ENCODE measurements at places on chromosomes 4 and X.

GRCh38 chrX:20285511-20285910 lies 18.8 kb upstream of the RPS6KA3 start:
- DNase-seq, result no peak

DNA sequence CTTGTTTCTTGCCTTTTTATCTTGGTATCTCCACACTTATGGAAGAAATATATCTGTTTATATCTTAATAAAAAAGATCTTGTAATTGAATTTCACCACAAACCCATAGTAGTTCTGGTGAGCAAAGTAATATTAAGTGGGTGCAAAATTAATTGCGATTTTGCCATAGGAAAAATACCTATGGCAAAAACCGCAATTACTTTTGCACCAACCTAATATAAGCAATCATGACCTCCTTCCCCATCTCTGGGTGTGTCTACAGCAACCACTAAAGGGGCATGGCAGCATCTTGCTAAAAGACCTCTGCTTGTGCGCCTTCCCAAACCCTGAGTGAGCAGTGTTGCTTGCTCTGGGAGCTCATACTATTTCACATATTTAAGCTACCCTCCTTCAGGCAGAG lies 124.2 kb upstream of the GUCY1A1 start:
- DNase-seq, result no peak

- no peak for DNase-seq
Measured at GRCh38 chr4:149076401-149076800, 634.2 kb upstream of the NR3C2 start.

DNA sequence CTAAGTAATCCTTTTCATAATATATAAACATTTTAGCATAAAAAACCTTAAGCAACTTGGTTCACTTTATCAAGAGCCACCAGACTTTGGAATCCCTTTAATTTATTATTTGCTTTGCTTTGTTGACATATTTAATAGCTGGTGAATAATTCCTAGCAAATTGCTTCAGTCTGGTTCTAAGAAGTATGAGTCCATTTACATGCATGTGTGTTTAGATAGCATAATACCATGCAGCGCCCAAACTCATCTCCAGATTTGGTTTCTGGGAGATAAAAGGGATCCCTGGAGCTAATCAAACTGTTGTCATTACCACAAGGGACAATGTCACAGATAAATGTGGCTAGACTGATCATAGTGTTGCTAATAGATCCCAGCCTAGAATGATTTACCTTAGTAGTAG lies 111.8 kb downstream of the TMEM144 start:
- DNase-seq, result no peak

DNA sequence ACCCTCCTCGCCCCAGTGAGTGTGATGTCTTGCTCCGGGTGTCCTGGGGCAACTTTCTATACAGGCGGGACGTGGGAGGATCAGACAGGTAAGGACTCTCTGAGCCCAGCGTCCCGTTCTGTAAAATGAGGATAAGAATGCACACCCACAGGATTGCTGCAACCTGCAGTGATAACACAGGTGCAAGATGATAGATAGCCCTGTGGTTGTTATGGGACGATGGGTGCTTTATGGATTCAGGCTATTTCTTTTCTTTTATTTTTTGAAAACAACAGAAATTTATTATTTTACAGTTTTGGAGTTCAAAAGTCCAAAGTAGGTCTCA lies 28.6 kb downstream of the BEX3 start:
- DNase-seq, result no peak

DNA sequence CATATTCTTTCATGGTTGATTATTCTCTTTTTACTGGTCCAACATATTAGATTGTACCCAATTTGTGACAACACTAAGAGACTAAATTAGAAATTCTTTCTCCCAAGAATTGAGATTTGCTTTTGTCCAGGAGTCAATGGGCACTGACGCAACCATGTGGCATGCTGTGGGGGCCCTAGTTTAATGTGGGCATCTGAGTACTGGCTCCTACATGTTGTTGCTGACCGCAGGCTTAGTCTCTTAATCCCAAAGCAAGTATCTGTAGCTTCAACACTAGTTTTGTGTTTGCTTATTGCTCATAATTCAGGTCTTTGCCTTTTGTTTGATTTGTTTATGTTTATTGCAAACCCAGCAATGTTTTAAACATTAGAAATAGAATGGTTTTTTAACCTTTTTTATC lies 263.4 kb upstream of the NDST4 start:
- no peak for DNase-seq

- DNase-seq, result no peak
Measured at GRCh38 chrX:31837445-31838049, 765.7 kb upstream of the FTHL17 start.

DNA sequence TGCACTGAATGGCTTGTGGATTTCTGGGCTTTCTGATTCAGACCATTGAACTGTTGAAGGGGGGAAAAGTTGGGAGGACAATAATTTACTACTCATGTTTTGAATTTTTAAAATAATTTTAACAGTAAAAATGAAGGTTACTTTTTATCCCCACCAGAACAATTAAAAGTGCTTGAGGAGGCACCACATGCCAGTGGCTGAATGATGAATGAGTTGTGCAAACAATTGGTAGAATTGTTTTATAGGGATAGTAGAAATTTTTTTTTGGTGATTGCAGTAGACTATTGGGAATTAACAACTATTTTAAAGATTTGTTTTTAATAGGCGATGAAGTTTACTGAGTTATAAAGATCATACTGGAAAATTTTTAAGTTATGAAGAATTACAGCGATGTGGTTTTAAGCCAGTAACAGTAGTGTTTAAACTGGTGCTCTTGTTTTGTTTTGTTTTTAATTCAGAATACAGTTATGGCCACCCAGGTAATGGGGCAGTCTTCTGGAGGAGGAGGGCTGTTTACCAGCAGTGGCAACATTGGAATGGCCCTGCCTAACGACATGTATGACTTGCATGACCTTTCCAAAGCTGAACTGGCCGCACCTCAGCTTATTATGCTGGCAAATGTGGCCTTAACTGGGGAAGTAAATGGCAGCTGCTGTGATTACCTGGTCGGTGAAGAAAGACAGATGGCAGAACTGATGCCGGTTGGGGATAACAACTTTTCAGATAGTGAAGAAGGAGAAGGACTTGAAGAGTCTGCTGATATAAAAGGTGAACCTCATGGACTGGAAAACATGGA lies 2.7 kb downstream of the REST start:
- DNase-seq, result no peak

DNA sequence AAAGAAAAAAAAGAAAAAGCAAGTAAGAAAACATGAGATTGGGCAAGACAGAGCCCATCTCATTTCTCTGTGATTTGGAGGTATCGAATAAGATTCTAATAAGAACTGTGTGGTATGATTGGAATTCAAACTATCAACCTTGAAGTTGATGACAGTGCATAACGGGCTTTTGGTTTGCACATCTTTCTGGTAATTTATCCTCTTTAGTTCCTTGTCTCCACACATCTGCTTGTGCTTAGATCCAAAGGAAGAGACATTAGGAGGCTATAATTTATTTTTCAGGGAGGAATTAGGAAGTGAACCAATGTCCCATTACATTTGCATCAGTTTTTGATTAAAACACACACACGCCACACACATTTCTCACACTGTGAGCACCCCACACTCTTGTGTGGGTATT lies 149.9 kb downstream of the ARSF start:
- no peak for DNase-seq

GRCh38 chrX:104660092-104660491 lies 94.1 kb downstream of the IL1RAPL2 start:
- no peak for DNase-seq

DNA sequence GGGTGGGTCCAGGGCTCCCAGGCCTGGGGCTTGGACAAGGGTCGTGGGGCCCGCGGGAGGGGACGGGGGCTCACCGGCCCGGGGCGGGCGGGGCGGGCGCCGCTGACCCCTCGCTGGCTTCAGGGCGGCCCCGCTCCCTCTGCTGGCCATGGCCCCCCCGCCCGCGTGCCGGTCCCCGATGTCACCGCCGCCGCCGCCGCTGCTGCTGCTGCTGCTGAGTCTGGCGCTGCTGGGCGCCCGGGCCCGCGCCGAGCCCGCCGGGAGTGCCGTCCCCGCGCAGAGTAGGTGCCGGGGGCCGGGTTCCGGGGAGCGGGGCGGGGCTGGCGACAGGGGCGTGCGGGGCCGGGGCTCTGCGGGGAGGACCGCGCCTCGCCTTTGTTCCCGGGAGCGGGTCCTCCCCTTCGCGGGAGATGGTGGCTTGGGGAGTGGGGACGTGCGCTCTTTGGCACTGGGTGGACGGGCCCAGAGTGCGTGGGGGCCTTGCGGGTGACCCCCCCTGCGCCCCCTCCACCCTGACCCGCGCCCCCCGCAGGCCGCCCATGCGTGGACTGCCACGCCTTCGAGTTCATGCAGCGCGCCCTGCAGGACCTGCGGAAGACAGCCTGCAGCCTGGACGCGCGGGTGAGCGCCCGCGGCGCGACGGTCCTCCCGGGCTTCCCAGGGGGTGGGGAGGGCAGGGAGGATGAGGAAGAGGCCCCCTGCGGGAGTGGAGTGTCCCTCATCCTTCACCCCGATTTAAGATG lies 16.8 kb upstream of the NAT8L start:
- DNase-seq, result no peak

- no peak for DNase-seq
Measured at GRCh38 chr4:127579821-127580220, 52.9 kb upstream of the INTU start.

DNA sequence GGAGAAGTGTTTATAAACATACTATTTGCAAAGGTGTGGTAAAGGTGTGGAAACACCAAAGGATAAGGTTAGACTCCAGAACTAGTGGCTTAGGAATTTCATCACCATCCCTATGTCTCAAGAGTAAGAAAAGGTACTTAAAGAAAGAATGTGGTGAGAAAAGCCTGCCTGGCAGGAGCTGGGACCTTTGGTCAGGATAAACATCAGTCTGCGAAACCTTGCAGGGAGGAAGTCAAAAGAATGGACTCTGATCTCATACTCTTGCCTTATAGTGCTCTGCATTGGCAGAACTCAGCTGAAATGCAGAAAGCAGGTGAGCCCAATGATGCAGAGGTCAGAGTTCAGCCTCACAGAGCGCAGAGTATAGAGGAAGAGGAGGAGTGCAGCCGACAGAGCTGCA lies 97.2 kb upstream of the NR3C2 start:
- DNase-seq, result no peak

- no peak for DNase-seq
Measured at GRCh38 chr4:89434364-89434988, 126.9 kb upstream of the GPRIN3 start.

- DNase-seq, result no peak
Measured at GRCh38 chr4:180770265-180770664, 1472.9 kb upstream of the TENM3 start.

- no peak for DNase-seq
Measured at GRCh38 chr4:150694438-150694837, 112.5 kb downstream of the MAB21L2 start.

GRCh38 chr4:74754218-74754617 lies 40.1 kb downstream of the BTC start:
- DNase-seq, result no peak

DNA sequence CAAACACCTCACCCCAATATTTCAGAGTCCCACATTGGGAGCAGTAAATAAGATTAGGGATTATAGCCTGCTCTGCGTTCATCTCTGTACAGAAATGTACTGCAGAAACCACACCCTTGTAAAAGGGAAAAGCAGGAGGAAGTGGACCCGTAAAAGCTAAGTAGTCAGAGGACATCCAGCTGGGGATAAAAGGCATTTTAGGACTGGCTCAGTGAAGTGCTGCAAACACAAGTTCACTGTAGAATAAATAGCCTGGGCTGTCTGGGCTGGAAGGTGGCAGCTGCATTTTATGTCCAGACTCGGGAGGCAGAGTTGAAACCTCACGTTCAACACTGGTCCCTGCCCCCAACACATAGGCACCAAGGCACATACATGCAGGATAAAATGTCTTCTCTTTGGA lies 178.7 kb upstream of the FAT1 start:
- DNase-seq, result no peak

DNA sequence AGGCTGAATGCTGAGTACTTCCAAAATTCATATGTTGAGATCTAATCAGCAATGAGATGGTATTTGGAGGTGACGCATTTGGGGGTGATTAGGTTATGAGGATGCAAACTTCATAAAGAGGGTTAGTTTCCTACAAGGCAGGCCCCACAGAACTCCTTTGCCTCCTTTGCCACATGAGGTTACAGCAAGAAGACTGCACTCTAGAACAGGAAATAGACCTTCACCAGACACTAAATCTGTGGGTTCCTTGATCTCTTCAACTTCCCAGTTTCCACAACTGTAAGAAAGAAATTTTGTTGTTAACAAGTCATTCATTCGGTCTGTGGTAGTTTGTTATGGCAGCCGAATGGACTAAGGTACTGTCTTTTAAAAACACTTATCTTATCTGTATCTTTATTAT lies 681.9 kb upstream of the HS3ST1 start:
- no peak for DNase-seq

GRCh38 chr4:99234331-99235010 lies 15.4 kb upstream of the ADH6 start:
- DNase-seq, result no peak

GRCh38 chr4:1400831-1401408 lies 5.3 kb downstream of the NKX1-1 start:
- no peak for DNase-seq

- DNase-seq, result no peak
Measured at GRCh38 chr4:47590325-47590724, 105.2 kb downstream of the ATP10D start.

GRCh38 chr4:47814618-47815295 lies 23.1 kb downstream of the CORIN start:
- DNase-seq, result no peak

- no peak for DNase-seq
Measured at GRCh38 chrX:9465380-9466123, 694 bp downstream of the TBL1X start.

DNA sequence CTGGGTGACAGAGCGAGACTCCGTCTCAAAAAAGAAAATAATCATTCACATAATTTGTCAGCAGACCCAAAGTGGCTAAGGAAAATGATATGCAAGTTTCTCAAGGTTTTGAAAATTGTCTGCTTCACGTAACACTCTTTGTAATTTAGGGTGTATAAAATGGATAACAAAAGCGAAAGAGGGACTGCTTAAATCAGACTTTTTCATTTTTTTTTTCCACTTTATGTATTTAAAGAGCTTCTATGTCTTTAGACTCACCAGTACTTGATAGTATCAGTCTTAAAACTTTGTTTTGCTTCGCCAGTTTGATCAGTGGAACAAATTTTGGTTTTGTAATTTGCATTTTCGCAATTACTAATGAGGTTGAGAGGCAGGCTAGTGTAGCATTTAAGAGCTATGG lies 34.6 kb downstream of the USP9X start:
- no peak for DNase-seq

- DNase-seq, result no peak
Measured at GRCh38 chr4:85610450-85610849, 135.5 kb downstream of the ARHGAP24 start.

- DNase-seq, result no peak
Measured at GRCh38 chrX:134711135-134711921, 53.1 kb upstream of the PLAC1 start.

GRCh38 chrX:2751291-2751690 lies 549 bp upstream of the XG start:
- DNase-seq, result no peak

DNA sequence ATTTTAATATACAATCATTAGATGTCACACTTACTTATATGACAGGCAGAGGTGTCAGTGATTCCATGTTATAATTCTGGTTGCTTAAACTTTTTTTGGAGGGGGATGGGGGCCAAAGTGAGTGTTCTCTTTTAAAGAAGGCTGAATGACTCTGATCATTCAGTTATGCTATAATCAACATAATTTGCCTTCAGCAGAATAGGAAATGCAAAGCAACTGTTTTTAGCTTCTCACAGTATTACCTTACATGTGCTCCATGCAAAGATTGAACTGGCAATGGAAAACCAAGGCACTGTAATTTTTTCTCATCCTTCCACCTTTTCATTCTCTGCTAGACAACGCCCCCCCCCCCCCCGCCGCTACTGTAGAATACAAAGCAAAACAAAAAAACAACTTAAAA lies 13.4 kb downstream of the ADH1C start:
- DNase-seq, result no peak

GRCh38 chr4:108890484-108890881 lies 127.6 kb upstream of the ETNPPL start:
- no peak for DNase-seq

Measured in Jurkat, Clone E6-1 (cell line).